ENCODE measurements at places on chromosomes 2 and 18.

DNA sequence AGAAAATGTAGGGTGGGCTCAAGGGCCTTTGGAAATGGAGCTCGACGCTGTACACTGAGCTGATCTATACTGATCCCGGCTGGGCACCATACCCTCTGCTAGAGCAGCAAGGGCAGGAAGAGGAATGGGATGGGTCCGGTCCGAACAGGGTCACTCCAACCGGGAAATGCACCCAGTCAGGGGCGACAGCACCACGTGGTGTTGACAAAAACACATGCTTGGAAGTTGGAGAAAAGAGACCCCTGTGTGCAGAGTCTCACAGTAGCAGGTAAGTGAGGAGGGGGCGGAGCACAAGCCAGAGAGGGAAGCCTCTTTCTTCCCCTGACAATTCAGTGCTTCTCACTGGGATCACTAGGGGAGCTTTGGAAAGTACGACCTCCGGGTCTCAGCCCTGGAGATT lies 84.1 kb upstream of the ASB18 start:
- DNase-seq, result no peak

DNA sequence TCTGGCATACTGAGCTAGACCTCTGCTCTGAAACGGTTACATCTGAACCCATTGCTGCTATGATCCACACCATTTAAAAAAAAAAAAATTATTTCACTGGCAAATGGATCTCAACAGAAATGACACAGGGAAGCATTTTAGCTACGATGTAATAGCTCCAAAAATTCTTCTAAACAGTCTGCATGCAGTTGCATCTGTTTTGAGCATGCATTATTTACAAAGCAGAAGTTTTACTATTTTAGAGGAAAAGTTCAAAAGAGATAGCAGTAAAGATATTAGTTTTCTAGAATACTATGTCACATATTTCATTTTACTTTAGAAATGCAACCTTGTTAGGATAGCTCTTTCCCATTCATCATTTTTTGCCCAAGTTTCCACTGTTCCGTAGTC lies 265.7 kb downstream of the MEIS1 start:
- DNase-seq, result no peak

DNA sequence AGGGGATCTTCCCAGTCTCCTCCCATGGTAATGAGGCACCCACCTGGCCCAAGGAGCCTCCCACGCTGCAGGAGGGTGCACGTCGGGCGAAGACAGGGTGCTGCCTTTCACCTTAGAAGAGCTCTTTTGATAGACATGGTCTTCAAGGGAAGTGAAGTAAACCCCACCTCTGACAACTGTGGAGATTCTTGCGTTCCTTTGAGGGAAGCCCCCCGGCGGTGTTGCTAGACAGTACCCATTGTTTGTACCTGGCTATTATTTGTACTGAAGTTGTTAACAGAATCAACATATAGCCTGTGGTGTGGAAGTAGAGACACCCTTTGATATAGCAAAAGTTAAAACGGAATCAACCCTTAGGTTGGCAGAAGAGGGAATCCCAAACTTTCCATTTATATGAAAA lies 648.0 kb downstream of the GALR1 start:
- DNase-seq, result no peak

GRCh38 chr2:150732064-150732463 lies 244.6 kb upstream of the RND3 start:
- no peak for DNase-seq

Data from T-helper 1 cell (primary cell).